ENCODE measurements at places on chromosomes 7 and 10.

DNA sequence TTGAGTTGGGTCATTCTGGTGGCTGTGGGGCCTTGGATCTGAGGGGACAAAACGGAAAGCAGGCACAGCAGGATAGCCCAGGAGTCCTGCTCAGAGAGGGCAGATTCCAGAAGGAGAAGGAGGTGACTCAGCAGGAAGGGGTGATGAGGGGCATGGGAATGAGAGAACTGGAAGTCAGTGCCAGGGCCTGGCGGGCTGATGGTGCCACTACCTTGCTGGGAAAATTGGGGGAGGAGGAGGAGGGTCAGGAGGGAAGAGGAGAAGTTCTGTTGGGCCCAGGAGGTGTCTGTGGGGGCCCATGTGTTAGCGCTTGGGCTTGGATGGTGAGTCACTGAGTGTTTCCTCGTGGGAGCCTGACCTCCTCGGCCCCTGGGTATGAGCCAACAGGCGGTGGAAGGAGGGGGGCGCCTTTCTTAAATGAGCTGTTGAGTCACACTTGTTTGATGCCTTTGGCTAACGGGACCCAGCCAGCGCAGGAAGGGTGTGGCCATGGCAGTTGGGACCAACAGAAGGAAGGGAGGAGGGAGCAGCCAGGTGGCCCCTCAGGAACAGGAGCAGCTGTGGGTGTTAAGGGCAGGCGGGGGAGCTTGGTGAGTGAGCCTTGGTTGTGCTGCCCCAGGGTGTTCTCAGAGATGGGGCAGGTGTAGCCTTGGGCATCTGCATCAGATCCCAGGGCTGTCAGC, 130.0 kb upstream of the BTBD16 start:
- peak; percentile 98 for DNase-seq

- DNase-seq: no peak
These were observed 214.1 kb downstream of the ADARB2 start for GRCh38 chr10:1523221-1523620.

DNA sequence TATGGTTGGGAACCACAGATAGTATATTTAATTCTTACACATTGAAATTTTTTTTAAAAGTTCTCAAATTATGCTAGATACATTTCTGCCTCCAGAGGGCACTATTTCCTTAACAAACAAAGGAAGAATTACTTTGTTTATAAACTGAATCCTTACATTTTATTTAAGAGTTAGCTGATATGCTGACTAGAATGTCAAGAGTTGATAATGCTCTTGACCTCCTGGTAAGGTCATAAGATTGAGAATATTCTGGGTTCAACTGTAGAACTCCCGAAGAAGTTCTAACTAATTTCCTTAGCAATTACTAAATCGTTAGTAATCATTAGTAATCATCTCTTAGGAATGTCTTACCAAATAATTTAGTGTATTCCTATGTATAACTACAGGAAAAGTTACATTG, 95.3 kb upstream of the CYP26C1 start:
- DNase-seq: no peak

GRCh38 chr7:6636741-6637543, at the start of gene ZNF316:
TSS of gene ZNF316 (plus strand) at chr7:6637318. CDS start at chr7:6642410, 5,092 bp downstream.
- DNase-seq: no peak

GRCh38 chr10:2020836-2021235, 283.5 kb upstream of the ADARB2 start:
- DNase-seq: no peak

Data from tibial artery (tissue), 4 donors.